Activated T-cell treated with anti-CD3 and anti-CD28 coated beads for 1 hour (primary cell): ENCODE measurements at places on chromosomes 16 and 17.

GRCh38 chr17:38617967-38618760, 12.4 kb upstream of the SRCIN1 start:
- no peak for DNase-seq

DNA sequence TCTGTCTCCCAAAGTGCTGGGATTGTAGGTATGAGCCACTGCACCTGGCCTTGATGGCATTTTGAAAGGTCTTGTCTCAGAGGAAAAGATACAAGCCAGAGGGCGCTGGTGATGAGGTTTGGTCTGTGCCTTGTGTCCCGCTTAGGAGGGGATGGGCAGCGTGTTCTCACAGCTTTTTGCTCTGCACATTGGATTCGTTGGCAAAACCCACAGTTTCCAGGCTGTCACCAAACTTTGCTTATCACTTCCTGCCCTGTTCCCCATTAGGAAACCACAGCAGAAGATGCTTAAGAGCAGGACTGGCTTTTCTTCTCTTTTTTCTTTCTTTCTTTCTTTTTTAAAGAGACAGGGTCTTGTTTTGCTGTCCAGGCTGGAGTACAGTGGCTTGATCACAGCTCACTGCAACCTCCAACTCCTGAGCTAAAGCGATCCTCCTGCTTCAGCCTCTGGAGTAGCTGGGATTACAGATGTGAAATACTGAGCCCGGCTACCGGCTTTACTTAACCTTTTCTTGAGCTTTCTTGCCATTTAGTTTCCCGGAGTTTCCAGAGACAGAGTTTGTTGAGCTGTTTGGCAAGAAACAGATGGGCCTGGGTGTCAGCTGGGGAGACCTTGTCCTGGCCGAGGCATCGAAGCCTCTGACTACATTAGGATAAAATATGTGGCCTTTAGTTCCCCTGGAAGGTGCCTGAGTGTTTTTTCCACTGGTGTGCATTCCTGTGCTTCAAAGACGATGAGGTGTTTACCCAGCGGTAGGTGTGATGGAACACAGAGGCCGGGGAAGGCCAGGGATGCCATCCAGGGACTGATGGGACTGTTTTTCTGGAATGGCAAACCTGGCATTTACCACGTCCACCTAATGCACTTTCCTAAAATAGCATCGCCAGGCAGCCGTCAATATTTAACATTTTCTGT, 112.9 kb downstream of the ABCC1 start:
- no peak for DNase-seq

- DNase-seq = no peak
Observed at GRCh38 chr16:67820608-67821259, 14.0 kb downstream of the TSNAXIP1 start.

GRCh38 chr17:40320756-40321523, 12.0 kb downstream of the RARA start:
- DNase-seq = peak; percentile 56

- DNase-seq = no peak
Observed at GRCh38 chr17:72970797-72971196, 121.7 kb downstream of the SLC39A11 start.
